ENCODE measurements at places on chromosomes 16 and 17. TPM values are rescaled to one million over a fixed set of nuclear protein-coding genes. Genes with fewer than 3 reads are reported as not detected.

DNA sequence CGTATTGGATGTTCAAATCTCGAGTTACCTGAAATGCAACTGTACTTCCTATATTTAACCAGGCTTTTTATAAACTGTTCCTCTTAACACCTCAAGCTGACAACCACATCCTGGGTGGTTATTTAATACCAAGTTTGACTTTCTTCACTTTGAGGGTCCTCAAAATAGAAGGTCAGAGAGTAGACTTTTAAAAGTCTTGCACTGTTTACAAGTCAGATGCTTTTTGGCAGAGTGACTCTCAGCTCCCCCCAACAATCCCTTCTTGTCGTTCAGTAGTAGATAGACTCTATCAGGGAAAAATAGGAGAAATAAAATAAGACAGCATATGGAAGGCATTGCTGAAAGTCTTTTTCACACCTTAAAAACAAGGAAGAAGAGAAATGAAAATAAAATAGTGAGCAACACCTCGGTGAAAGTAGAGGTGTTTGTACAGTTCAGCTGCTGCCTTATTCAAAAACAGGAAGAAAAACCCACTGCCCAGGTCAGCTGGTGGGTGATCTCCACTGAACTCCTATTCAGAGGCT is 650.4 kb downstream of the WWOX start:
- no peak for DNase-seq

DNA sequence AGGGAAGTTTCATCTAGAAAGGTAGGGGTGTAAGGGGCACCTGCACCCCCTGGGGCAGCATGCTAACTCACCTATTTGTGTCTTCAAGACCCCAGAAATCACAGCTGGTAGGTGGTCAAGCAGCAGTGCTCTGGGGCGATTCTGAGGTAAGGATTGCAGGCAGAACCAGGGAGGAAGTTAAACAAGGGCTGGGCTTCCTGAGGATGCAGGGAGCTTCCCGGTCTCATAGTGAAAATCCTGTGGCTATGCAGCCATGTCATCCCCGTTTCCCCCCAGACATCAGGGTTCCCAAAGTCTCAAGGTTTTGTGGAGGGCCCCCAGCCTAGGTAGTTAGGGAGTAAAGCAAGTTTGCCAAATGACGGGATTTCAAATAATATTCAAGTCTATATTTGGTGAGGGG is 78.5 kb downstream of the C16orf78 start:
- no peak for DNase-seq

GRCh38 chr16:47644166-47644565 is 183.0 kb downstream of the PHKB start:
- DNase-seq = peak; percentile 56

GRCh38 chr17:52106638-52107261 is 51.8 kb downstream of the CA10 start:
- DNase-seq = peak; percentile 59

DNA sequence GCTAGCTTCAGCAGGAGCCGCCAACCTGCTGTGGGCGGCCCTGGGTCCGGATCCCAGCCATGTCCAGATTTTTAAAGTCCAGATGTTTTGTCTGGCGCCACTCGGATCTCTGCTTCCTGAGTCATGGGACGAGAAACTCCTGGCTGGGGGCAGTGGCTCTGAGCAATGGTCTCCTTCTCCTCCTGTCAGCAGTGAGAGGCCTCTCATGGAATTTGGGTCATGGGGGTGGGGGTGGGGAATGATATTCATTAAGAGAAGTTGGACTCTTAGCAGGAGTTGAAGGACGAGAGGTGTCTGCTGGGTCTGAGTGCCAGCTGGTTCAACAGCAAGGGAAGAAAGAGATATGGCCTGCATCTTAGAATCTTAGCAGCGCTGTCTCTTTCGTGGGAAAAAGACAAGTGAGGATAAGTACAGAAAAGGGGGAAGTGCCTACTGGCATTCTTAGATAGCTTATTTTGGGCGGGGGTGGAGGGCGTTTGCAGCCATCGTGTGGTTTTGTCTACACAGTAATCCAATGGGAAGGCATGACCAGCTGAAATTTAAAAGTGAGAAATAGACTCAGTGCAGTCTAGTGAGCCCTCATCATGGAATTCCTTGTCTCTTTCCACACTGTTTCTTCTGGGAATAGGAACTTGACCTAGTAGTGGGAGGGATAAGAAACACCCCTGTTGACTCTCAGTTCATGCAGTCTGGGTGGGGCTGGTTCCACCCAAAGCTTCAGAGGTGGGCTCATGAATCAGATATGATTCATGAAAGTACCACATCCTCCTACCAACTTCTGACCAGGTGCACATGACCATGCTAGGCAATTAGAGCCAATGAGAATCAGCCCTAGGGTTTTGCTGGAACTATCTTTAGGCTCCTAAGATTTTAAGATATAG is 80.5 kb downstream of the MYH13 start:
- no peak for DNase-seq

GRCh38 chr16:25910971-25911370 is 219.2 kb downstream of the HS3ST4 start:
- DNase-seq = no peak

GRCh38 chr16:79267781-79268180 is 332.8 kb downstream of the MAF start:
- no peak for DNase-seq

DNA sequence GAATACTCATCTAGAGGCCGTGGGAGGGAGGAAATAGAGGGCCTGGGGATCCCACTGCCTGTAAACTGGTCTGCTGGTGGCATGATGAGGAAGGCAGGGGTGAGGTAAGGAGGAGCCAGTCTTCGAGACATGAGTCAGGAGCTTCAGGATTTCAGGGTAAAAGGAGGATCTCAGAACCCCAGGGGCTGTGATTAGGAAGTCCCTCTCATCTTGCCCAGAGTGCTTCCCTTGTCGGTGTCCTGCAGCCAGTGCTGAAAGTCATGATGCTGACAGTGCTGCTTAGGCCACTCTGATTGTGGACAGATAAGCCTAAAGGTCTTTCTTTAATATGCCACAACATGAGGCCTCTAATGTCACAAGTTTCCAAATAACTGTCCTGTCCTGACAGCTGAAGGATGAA is 29.6 kb downstream of the COG4 start:
- no peak for DNase-seq

GRCh38 chr17:12230481-12231354 is 210.0 kb downstream of the MAP2K4 start:
- no peak for DNase-seq

DNA sequence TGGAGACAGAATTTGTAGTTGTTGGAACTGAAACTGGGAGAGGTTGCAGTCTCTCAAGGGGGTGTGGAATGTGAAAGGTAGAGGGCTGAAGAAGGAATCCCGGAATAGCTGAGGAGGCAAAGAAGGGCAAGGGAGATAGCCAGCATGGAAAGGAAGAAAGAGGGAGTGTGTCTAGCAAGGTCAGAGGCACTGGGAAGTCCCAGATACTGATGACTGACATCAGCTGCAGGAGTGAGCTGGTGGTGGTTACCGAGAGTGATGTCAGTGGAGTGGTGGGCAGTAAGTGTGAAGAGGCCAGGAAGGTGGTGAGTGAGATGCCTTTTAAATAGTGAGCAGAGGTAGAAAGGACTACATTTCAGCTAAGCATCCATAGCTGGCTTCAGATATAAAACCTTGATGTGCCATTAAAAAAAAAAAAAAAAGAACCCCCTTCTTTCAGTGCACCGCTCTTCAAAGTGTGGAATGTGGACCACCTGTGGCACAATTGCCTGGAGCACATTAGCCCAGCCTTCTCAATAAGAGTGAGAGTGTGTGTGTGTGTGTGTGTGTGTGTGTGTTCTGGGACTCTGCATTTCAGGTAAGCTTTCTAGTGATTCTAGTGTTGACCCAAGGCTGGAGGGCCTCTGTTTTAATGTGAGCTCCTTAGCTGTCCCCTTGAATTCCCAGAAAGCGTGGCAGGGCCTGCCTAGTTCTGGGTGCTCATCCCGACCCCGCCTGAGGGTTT is 8.5 kb downstream of the PRMT7 start:
- no peak for DNase-seq

DNA sequence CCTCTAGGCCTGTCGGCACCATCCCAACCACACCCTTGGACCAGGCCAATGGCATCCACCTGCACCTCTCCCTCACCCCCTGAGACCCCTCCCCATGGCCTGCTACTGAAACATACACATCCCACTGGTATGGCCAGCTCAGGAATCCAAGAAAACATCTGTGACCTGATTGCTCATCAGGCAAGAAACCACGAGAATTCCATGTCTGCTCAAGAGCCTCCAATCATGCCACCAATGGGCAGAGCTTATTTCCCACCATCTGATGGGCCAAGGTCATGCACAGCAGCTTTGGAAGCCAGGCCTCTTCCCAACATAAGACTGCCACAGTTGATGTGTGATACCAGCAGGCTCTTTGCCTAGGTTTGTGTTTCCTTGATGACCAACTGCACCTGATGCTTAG is 190.1 kb downstream of the C16orf78 start:
- no peak for DNase-seq

DNA sequence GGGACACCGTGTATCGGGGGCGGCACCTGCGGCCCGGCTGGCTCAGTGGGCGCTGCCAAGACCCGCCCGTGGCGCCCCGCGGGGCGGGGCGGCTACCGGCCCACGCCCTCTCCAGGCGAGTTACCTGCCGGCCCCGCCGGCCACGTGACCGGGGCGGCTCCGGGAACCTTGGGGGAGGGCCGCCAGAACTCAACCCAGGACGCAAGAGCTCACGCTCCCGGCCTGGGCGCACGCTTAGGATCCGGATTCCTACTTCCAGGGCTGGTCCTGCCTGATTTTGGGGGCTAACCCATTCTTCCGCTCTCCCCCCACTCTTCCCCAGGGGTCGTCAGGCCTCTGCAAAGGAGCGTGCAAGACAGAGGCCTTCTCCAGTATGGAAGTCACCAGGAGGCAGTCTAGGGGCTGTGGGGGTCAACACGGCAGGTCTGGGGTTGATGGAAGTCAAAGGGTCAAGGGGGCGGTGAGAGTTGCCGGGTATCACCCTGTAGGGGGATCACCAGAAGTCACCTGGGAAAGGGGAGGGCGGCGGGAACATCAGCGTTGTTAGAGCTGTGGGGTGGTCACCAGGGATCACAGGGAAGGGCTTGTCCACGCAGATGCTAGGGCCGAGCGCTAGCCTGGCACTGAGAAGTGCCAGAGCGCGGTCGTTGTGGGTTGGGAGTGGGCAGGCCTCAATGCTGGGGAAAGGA is 354 bp upstream of the ESRP2 start:
- DNase-seq = no peak

GRCh38 chr17:11412654-11413053 is 171.6 kb downstream of the SHISA6 start:
- peak; percentile 20 for DNase-seq

GRCh38 chr17:17456251-17456650 is 20.5 kb upstream of the MED9 start:
- DNase-seq = no peak

DNA sequence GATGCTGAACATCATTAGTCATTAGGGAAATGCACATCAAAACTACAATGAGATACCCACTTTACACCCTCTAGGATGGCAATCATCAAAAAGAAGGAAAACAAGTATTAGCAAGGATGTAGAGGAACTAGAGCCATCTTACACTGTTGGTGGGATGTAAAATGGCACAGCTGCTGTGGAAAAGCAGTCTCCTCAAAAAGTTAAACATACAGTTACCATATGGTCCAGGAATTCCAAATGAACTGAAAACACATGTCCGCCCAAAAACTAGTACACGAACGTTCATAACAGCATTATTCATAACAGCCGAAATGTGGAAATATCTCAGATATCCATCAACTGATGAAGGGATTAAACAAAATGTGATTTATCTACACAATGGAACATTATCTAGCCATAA is 7.0 kb downstream of the FBF1 start:
- DNase-seq = no peak

DNA sequence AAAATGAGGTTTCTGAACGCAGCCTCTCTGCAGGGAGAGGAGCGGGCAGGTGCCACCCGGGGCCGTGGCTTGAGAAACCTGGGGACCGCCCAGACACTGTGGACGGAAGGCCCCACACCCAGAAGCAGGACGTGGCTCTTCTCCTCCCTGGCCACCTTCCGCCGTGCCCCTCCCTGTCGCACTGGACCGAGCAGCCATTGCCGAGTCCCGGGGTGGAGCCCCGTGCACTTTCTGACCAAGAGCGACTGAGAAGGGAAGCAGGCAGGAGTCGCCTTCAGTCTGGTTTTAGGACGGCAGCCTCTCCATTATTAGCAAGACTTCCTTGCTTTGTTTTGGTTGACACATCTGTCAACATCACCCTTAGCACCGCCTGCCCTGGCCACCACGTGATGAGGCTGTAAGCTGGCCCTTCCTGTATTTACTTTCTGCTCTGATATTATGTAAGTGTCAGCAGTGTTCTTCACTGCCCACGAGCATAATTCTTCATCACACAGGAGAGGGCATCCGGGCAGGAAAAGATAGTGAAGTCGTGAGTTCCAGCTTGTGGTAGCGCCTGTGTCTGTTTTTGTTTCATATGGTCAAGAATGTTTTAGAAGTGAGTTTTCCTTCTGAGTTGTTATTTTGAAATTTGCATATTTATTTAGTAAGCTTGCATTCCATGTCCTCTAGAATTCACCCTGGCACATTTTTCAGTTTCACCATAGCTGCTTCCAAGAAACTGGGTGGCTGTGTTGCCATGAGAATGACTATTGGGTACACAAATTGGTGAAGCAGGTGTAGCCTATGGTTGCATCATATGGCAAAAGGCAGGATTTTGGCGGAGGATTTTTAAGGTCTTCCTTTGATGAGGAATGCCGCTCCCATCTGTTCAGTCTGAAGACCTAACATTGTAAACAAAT is 1.0 kb downstream of the HERPUD1 start:
- DNase-seq = peak; percentile 63

DNA sequence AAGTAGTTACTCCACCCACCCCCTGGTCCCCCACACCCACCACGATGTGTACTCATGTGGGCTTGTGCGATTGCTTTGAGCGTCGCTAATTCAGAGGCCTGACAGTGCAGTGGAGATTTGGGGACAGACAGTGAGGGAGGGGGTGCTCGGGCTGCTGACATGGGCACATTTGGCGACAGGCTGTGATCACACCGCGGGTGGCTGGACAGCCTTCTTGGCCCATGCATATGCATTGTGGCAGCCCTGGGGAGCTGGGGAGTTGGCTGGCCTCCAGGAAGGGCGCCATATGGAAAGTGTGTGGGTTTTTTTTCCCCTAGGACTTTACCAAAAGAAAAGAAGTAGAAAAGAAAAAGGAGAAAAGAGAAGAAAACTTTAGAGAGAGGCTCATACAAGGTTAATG is 275.5 kb upstream of the N4BP1 start:
- no peak for DNase-seq

- DNase-seq = no peak
Observed at GRCh38 chr17:45650561-45650960, 133.6 kb upstream of the CRHR1 start.

GRCh38 chr17:49444384-49444783 is 29.7 kb upstream of the PHB1 start:
- no peak for DNase-seq

The ARL5C gene
- total RNA-seq = not detected

The ABI3 gene
- 9.7 TPM for total RNA-seq

The NPW gene
- 105 TPM for total RNA-seq

The HEATR9 gene
- not detected for total RNA-seq

The GAS7 gene
- total RNA-seq = 2.3 TPM

The CCT6B gene
- total RNA-seq = 0.60 TPM
